ENCODE measurements at places on chromosomes 2 and 18. TPM values are rescaled to one million over a fixed set of nuclear protein-coding genes. Genes with fewer than 3 reads are reported as not detected.

The KCTD1 gene
- 70.0 TPM for total RNA-seq

- no peak for ATAC-seq
Observed at GRCh38 chr2:30986231-30986580, 152.0 kb downstream of the GALNT14 start.

DNA sequence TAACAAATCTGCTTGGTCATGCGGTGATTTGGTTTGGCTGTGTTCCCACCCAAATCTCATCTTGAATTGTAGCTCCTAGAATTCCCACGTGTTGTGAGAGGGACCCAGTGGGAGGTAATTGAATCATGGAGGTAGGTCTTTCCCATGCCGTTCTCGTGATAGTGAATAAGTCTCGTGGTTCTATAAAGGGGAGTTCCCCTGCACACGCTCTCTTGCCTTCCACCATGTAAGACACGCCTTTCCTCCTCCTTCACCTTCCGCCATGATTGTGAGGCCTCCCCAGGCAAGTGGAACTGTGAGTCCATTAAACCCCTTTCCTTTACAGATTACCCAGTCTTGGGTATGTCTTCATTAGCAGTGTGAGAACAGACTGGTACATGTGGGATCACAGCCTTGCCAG lies 36.7 kb downstream of the TRABD2A start:
- no peak for ATAC-seq

The ANKRD62 gene
- 0.48 TPM for total RNA-seq

The ZC3H8 gene
- 9.4 TPM for total RNA-seq

DNA sequence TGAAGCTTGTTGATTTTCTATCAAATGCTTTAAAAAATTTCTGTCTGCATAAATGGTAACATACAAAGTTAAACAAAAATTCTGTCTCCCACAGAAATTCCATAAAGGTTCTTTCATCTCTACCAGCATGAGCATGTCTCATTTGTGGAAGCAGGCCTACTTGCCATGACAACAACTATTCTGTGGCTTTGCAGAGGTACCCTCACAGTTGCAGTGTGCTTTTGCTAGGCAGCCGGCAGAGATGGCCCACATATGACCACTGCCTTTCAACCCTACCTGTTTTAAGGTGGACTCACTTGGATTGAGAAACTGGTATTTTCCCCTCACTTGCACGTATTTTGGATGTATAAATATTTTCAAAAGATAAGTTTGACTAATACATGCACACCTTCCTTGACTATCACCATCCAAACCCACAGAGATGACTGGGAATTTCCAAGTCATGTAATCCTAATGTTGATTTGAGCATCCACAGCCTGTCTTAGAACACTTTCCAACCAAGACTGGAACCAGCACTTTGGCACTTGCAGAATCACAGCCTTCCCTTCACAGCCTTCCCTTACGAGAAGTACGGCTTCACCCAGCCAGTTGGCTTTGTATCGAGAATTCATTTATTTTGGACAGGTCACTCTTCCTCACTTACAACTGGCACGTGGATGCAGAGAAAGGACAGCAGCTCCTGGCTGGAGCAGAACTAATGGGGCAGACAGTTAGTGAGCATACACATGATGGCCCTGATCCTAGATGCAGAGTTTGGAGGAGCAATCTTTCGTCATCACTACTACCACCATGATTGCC lies 9.3 kb upstream of the FHL2 start:
- no peak for ATAC-seq

The ESPNL gene
- 0.40 TPM for total RNA-seq

The FSHR gene
- total RNA-seq: not detected

GRCh38 chr2:142853912-142854311 lies 23.6 kb upstream of the KYNU start:
- ATAC-seq: no peak
